ENCODE measurements at places on chromosomes 2 and 18.

DNA sequence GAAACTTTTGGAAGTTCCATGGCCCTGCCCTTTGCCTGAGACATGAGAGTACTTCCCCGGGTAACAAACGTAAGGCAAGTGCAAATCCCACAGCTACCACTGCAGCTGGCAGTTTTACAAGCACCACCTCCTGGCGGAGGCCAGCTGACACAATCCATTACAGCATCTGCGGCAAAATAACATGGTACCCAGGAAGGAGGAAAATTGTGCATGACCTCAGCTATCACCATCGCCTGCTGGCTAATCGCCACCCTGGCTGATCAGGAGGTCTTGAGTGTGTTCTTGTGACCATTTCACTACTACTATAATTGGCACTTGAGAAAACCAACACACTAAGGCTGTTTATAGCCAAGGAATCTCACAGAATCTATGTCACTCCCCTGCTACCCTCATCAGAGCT, 71.7 kb upstream of the SERPINE2 start:
- no peak for DNase-seq

DNA sequence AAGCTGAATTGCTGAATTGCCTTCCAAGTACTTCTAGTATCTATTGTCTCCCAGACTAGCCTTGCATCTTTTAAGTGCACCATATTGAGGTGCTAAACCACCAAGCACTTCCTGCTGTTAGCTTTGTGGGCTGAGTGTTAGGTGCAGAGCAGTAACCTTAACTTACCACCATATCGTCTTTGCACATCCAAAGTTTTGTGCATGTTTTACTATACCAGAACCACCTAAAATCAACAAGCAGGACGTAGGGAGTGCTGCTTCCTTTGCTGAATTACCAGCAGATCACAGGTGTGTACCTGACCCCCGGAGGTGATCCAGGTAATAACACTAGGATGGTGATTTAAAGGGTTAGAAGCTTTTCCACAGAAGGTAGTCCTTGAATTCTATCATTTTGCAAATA, 359.9 kb upstream of the HNRNPA3 start:
- DNase-seq: peak; percentile 25

GRCh38 chr2:103809415-103809814, 1044.5 kb upstream of the POU3F3 start:
- DNase-seq: no peak

- DNase-seq: no peak
Measured at GRCh38 chr2:164831887-164832286, 9.7 kb downstream of the COBLL1 start.

DNA sequence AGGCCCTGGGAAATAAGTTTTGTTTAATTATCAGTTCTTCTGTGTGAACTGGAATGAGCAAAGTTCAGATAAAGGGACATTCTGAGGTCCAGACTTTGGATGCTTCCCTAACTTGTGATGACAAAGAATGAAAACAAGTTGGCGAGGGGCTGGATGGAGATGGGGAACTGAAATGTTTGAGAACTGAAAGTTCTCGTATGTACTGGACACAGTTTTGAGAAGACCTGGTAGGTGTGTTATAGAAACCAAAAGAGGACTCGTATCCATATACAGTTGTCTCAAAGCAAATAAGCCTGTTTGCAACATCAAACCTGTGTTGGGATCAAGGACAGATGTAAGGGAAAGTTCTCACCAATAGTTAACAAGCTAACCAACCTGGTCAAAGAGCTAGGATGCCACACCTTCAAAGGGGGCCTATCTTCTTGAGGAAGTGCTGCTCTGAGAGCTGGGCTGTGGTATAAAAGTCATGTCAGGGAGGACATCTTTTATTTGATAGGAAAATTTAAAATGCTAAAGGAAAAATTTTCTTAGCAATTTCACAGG, at the start of gene UPP2:
Gene UPP2, plus strand, starts transcription at position 493 of the 543 bp plus-strand sequence. CDS start 188 bp downstream, outside the sequence.
- DNase-seq: no peak

DNA sequence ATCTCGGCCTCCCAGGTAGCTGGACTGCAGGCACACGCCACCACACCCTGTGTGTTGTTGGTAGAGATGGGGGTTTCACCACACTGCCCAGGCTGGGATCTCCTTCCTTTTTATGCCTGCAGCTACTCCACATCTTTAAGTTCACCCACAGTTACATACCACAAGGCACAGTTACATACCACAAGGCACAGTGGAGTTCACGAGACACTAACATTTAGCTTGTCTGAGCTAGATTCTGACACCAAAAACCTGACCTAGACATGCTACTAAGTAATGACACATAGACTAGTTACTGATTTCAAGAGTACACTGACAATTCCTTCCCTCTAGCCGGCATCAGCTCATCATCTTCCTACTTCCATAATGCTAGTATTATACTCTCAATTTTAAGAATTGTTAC, 4.3 kb downstream of the POLR2D start:
- DNase-seq: no peak

DNA sequence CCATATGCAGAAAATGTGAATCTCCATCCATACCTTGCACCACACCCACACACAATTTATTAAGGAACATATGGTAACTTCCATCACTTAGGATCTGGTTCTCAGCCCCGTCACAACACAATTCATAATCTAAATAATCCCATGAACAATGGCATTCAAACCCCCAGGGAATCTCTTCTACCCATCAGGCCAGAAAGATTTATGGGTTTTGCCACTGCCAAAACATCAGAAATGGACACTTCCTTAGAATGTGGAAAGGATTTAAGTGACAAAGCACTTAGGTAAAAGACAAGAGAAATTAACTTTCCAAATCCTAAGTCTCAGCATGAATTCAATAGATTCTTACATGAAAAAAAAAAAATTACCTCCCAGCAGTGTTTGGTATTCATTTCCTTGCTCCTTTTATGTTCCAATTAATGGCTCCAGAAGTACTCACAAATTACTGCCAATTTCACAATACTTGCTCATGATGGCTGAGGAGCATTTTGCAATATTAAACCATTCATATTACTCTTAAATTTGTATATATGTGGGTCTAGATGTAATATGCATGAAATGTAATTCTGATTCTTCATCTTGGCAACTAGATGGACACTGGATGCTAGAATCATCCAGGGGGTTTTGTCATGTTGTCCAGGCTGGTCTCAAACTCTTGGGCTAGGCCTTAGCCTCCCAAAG, 56.5 kb upstream of the TMEM247 start:
- no peak for DNase-seq

DNA sequence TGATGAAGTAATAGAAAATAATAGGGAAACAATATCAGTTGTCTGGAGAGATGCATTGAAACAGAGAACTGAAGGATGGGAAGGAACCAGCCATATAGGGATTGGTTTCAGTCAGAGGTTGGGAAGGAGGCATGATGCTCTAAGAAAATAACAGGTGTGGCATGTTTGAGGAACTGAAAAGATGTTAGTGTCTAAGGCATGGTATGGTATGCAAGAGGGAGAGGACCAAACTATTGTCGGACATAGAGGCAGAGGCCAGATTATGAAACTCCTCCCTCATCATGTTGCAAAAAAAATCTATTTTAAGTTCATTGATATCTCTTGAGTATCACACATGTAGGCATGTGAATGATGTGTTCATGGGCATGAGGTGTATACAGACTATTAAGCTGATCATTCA, 48.9 kb upstream of the EMILIN2 start:
- no peak for DNase-seq

- no peak for DNase-seq
Measured at GRCh38 chr2:217282531-217282930, 422.7 kb upstream of the TNP1 start.

DNA sequence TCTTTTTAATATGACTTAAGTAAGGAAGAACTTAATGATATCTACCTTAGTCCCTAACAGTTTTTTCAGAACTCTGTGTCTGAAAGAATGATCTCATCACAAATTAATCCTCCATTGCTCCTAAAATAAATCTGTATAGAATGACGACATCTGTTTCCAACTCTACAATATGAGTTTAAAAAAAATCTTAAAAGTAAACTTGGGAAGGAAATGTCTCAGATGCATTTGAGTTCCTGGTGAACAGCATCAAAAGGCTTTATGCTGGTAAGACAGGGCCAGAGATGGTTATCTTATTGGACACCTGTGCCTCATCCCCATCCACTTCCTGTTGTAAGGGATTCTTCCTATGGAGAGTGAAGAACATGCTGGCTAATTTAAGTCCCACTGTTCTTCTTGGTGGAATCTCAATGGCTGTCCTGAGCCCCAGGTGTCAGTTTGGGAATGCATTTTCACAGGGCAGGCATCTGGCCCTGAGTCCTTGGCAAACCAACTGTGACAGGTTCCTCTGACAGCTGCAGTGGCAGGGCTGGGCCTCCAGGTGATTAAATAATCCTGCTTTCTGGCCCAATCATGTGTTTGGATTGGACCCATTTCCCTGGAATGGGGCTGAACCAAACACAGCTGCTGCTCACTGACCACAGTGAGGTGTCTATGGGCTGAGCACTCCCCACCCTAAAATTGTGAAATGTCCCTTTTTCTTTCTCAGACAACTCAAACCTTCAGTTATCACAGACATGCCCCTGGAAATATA, 12.9 kb upstream of the NCKAP5 start:
- DNase-seq: no peak

- no peak for DNase-seq
Measured at GRCh38 chr2:231308631-231309428, 86.7 kb upstream of the B3GNT7 start.

DNA sequence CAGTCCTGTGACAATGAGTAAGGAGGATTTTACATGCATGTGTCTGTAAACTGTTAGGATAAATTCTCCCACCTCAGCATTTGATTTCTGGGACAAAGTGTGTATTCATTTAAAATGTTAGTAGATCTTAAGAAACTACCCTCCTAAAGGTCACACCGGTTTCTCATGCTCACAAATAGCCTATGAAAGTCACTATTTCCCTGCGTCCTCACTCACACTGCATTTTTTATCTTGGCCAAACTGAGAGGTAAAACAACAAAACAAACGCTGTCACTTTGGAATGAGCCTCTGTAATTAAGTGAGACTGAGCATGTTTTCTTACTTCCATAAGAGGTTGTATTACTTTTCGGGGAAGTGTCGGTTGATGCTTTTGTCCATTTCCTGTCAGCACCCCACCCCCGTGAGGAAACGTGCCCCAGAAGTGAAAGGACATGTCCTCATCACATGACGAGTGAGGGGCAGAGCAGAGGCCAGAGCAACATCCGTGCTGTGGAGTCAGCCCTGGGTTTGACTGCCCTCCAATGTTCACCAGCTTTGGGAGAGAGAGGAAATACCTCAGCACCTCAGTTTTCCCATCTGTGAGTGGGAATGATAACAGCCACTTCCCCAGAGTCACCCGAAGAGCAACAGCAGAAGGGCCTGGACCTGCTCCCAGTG, 3.1 kb downstream of the GYPC start:
- DNase-seq: peak; percentile 47

- no peak for DNase-seq
Measured at GRCh38 chr2:37782155-37782673, 110.8 kb upstream of the CDC42EP3 start.

DNA sequence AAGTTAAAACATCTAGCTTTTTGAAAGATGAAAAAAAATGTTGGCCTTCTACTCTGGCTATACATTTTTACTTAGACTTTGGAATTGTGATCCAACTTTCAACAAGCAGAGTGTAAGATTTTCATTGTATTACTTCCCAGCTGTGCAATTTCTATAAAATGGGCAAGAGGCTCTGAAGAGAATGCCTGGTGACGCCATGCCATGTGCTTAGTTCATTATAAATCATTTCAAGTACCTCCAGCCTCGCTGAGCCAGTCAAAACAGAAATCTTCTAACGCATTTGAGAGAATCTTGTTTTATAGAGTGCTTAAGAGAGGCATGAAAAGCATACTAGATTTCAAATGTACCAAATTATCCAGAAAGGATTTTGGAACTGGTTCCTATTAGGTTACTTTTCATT, 10.1 kb upstream of the STK17B start:
- DNase-seq: no peak

- no peak for DNase-seq
Measured at GRCh38 chr2:162114271-162114670, 37.8 kb downstream of the GCG start.

- no peak for DNase-seq
Measured at GRCh38 chr2:84830095-84830494, 50.8 kb downstream of the TRABD2A start.

- no peak for DNase-seq
Measured at GRCh38 chr2:237551071-237551574, 15.3 kb upstream of the PRLH start.

GRCh38 chr2:229852565-229852964, 69.2 kb downstream of the TRIP12 start:
- DNase-seq: peak; percentile 24

- DNase-seq: no peak
Measured at GRCh38 chr2:166293984-166294383, 81.8 kb downstream of the SCN9A start.

- DNase-seq: no peak
Measured at GRCh38 chr2:127740665-127741288, 39.5 kb downstream of the SFT2D3 start.

DNA sequence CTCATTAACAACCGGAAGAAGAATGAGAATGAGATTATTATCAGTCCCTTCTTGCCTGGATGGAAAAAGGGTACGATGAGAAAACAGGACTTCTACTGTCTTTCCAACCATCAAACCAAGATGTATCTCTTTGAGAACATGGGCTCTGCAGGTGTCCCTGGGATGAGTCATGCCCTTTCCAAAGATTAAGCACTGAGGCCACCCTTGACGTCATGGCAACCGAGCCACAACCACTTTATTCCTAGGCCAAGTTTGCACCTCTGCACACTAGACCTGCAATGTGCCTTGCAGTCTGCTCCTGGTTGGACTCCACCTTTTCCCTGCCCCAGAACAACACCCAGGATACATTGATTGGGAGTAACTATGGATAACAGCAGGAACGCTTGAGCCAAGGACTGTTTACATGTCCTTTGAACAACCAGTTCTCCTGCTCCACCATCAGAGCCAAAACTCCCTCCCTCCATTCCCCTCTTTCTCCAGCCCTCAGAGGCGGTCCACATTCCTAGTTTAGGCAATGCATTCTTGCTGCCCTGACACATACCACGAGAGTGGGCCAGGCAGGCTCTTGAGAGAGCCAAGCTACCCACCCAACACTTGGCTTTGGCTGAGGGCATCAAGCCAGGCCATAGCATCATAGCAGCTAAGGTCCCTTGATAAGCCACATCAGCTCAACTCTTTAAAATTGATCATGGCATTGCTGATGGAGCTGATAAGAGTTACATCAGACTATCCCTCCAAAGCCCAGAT, 310.7 kb downstream of the TNS1 start:
- DNase-seq: no peak

DNA sequence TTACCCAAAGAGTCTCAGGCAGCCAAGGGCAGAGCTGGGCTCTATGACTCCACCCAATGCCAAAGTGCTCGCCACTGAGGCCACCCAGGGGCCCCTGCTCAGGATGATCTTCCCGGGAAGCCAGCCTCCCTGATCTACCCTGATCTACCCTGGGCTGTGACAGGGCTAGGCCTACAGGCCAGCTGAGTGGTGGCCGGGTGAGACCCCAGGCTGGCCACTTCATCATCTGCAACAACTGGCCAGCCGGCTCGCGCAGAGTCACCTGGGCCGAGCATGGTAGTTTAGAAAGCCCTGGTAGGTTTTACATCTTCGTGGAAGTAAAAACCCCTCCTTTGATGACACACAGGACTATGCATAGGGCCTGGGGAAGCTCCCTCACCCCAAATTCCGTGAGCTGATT, 276.3 kb downstream of the NDUFA10 start:
- DNase-seq: no peak

GRCh38 chr18:80159713-80160636, 50.9 kb downstream of the ADNP2 start:
- peak; percentile 22 for DNase-seq

- no peak for DNase-seq
Measured at GRCh38 chr2:136441979-136442714, 323.2 kb upstream of the THSD7B start.

- no peak for DNase-seq
Measured at GRCh38 chr2:143968360-143968759, 551.6 kb downstream of the ZEB2 start.

All from stimulated activated CD8-positive, alpha-beta memory T cell treated with anti-CD3 and anti-CD28 coated beads, Interleukin-7, amount 100 ng/mL, for 4 hours (primary cell).